ENCODE measurements at places on chromosomes 3 and 15.

GRCh38 chr15:25736461-25736860 lies 126.7 kb downstream of the ATP10A start:
- DNase-seq, result no peak

GRCh38 chr3:191345334-191345733 lies 15.0 kb upstream of the UTS2B start:
- no peak for DNase-seq

- DNase-seq, result no peak
Observed at GRCh38 chr3:13828501-13829265, 51.2 kb downstream of the WNT7A start.

DNA sequence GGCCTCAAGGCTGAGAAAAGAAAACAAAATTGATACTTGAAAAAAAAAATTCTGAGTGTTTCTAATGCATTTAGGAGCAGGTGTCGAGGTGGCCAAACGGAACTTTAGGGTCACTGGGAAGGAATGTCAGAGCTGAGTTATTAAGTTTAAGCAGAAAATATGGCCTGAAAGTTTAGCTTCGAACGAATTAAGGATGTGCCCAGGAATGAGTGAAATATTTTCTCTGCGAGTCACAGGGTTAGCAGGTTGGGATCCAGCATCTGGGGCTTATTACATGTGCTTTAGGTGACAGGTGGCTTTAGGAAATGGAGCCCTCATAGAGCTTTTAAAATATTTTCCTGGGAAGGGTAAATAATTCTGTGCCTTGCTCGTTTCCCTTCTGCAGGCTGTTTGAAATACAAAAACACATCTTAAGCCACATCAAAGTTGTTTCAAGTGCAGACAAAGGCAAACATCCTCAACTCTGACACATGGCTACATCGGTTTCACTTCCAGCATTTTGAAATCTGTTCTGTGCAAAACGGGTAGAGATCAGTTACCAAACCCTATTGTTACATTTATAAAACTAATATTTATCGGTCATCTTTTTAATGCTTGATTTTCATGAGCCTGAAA lies 143.1 kb upstream of the ARRDC4 start:
- no peak for DNase-seq

DNA sequence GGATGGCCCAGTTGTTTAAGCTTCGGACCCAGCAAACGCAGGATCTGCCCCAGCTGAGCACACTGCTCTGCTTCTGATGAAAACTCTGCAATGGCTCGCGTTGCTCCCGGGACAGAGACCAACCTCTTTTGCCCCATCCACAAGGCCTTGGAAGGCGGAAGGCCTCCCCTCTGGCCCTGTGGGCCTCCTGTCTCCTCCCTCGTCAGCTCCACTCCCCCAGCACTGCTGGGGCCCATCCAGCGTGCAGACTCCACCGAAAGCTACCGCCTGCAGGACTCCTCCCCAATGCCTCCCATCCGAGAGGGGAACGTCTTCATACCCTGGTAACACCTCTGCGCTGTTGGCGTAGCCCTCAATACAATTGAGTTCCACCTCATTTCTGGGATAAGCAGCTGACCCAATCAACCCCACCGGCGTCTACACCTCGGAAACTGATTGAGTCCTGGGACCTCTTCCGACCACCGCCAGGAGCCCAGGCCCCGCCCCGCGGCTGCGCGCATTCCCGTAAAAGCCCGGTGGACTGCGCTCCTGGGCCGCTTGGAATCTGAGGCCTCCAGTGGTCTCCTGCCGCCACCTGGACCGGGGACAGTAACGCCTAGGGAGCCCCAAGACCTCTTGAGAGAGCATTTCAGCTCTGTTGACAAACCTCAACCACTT lies at the start of gene PRR23E:
Gene PRR23E, plus strand, starts transcription at position 556 of the 657 bp plus-strand sequence. CDS start 3,555 bp downstream, outside the sequence.
- DNase-seq, result no peak
